CD4-positive, alpha-beta T cell treated with Interleukin-2 at 100 ng/mL for 4 hours (primary cell): ENCODE measurements at places on chromosomes 4 and X.

DNA sequence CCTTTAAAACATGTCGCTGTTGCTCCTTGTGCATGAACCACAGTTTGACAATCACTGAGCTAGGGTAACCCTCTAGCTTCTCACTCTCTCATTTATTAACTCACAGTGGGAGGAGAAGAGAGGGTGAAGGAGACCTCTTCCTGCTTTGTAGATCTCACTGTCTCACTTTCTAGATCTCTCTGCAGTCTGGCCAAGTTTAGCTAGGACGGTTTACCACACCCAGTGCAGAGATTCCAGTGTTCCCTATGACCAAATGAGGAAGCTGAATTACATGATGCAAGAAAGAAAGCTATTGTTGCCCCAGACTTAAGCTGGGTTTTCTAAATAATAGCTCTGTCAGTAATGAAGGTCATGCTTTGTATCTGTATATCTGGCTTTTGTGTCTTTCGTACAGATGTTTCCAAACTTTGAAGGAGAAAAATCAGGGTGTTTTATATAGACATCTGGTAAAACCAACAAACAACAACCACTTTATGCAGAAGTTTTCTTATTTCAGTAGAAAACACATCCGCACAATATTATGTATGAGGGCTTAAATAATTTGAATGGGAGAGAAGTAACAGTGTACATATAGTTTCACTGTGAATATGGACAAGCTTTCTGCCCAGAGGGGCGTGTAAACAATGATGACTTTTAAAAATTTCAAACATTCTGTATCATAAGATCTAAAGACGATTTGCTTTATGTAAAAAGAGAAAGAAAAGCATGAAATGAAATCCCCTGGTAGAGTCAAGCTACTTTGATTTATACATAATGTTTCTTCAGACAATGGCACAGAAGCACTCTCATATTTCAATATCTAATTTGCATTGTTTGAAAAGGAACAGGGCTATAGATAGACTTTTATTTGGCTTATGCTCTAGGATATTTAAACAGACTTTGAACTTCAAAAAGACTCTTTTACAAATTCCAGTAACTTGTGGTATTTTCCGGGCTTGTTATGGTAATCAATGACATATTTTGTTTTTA, 582.3 kb downstream of the FSTL5 start:
- DNase-seq = no peak

GRCh38 chr4:3297066-3297859, 4.4 kb downstream of the RGS12 start:
- DNase-seq = no peak

- DNase-seq = no peak
Observed at GRCh38 chr4:110096405-110096804, 102.0 kb downstream of the ELOVL6 start.

- DNase-seq = no peak
Observed at GRCh38 chrX:30241724-30242415, at the start of gene MAGEB4. TSS of gene MAGEB4 (plus strand) at chrX:30242000. CDS start at chrX:30242136, 136 bp downstream.

- DNase-seq = peak; percentile 38
Observed at GRCh38 chrX:30649859-30650258, 3.4 kb upstream of the GK start.

GRCh38 chr4:165336743-165337142, 9.3 kb downstream of the MSMO1 start:
- no peak for DNase-seq

DNA sequence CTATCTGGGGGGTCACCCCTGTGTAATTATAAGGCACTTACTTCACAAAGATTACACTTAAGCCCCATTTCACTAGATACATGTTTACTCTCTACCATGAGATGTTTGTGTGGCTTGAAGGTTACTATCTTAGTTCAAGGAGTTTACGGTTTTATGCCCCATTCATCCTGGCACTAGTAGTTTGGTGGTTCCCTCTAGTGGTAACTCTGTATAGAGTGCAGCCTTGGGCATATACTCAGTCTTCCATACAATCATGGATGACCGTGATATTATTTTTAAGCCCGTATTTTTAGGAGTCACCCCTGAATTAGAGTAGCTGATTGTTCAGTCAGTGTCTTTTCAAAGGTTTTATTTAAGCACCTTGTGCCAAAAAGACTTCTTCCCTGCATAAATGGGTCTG, 109.9 kb upstream of the FAM47C start:
- DNase-seq = no peak

DNA sequence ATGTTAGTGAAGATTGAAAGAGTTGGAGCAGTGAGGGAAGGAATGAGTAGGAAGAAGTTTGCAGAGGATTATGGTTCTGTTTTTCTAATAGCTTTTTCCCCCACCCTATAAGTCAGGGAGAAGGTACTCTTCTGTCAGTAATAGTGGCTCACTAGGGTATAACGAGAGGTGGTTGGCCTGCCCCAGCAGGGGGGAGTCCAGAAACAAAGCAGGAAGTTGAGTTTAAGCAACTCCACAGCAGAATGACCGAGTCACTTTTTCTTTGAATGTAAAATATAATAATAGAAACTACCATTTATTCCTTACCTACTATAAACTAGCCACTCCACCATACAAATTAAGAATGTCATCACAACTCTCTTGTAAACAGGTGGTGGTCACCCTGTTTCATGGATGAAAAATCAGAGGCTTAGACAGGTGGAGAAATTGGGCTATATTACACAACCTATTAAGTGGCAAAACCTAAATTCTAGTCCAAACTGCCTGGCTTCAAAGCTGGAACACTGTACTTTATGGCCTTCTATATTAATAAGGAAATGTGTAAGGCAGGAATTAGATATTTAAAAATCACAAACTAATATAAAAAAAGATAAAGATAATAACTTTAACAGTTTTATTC, 21.9 kb downstream of the AP1AR start:
- DNase-seq = no peak

- DNase-seq = no peak
Observed at GRCh38 chrX:31423609-31424189, 351.9 kb upstream of the FTHL17 start.
